ENCODE measurements at places on chromosomes 16 and 17.

DNA sequence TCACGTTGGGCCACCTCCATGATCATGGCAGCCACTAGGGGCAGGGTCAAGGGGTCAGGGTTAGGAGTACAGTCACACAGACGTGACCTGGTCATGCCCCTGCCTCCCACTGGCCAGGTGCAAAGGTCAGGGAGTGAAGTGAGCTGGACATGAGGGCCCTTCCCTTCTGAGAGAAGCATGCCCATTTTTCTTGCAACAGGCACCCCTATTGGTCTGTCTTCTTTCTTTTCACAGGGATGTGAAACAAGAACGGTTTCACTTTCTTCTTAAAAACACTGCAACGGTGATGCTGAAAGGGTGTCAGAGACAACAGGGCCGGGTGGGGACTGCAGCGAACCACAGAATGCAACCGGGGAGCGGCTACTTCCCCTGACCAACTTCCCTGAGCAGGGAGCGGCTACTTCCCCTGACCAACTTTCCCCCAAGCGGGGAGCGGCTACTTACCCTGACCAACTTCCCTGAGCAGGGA, 52.1 kb upstream of the DOC2B start:
- no peak for DNase-seq

GRCh38 chr17:5943232-5943631, 126.9 kb upstream of the WSCD1 start:
- DNase-seq = no peak

- no peak for DNase-seq
These were observed 20.8 kb downstream of the PIK3R5 start for GRCh38 chr17:8944748-8945147.

GRCh38 chr17:12911239-12911638, 106.6 kb downstream of the ELAC2 start:
- DNase-seq = no peak

DNA sequence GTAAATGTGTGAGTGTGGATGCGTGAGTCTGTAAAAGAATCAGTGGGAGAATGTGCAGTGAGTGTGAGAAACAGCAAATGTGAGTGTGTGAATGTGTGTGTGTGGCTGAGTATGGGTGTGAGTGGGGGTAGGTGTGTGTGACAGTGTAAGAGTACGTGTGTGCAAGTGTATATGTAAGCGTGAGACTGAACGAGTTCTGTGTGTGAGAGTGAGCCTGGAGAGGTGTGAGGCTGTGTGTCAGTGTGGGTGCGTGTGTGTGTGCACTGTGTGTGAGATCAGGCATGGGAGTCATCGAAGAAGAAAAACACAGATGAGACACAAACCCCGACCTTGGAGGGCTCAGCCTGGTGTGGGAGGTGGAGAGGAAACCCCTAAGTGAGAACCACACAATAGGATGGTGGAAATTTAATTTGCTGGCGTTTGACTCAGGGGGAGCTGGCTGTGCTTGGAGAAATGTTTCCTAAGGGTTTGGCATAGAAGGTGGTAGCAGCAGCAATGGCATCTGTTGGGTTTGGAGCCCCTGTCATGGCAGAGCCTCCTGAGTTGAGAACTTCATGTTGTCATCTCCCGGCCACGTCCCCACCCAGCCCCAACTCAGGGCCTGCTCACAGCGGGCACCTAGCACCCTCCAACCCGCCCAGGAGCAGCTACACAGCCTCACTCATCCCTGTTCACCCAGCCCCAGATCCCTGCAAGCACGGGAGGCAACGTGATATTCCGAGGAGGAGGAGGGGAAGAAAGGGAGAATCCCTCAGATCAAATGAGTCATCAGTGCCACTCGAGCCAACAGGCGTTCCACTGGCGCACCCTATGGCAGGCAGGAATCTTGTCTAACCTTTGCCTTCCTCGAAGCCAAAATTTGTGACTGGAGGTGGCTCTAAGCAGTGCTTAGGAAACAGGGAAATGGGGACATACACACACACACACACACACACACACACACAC, 14.3 kb upstream of the NUBP1 start:
- no peak for DNase-seq

DNA sequence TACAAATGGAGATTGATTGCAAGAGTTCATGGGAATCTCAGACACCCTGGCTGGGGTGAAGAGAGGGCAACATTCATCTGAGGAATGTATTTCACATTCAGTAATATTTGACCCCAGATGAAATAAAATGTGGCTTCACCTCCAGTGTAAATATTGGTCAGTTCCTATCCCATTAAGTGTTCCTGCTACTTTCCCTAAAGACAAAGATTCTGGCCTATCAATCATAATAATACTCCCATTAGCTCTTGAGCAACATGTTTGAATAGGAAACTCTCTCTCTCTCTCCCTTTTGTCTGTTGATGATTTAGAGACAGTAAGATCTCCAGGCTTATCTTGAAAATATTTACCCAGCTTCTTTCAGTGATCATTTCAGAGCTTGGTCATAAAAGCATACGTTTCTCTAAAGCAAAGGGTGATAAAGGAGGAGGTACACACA, 70.1 kb downstream of the KCNJ2 start:
- no peak for DNase-seq

- DNase-seq = no peak
These were observed 252.9 kb downstream of the GRIN2A start for GRCh38 chr16:9929313-9929712.
